ENCODE measurements at places on chromosomes 7 and 10.

DNA sequence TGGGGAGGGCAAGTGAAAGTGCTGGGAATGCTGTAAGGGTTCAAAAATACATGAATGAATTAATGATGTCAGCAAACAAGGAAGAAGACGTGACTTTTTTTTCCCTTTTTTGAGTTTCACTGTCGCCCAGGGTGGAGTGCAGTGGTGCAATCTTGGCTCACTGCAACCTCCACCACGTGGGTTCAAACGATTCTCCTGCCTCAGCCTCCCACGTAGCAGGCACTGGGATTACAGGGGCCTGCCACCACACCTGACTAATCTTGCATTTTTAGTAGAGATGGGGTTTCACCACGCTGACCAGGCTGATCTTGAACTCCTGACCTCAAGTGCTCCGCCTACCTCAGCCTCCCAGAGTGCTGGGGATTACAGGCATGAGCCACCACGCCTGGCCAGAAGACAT, 30.0 kb downstream of the DENND10 start:
- ATAC-seq, result no peak

DNA sequence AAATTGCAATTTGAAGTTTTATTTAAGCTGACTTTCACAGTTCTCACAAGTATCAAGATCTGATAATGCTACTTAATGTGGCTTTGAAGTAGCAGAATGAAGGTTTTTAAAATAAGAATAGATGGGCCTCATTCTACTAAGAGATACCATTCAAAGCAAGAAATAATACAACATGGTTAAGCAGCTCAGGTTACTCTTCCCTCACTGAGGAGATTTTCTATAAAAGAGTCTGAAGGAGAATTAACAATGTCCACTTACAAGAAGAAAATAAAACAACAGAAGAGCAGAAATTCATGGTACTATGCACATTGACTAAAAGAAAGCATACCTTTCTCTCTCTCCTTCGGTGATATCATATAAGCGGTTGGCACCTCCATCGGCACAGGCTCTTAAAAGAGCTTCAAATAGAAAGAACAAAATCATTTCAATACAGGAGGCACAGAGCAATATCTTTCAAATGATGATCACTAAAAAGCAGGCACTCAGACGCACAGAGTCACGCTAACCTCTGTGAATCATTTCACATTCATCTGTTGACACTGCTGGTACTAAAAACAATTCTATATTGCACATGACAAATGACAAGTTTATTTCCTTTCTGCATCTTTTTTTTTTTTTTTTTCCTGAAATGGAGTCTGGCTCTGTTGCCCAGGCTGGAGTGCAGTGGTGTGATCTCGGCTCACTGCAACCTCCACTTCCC, 153.1 kb downstream of the TPK1 start:
- no peak for ATAC-seq

GRCh38 chr10:124381011-124381611, 37.6 kb downstream of the OAT start:
- ATAC-seq, result no peak

GRCh38 chr10:93495654-93496321, 624 bp upstream of the CEP55 start:
- peak; percentile 60 for ATAC-seq

GRCh38 chr10:15121707-15122106, 24.6 kb downstream of the RPP38 start:
- ATAC-seq, result no peak

DNA sequence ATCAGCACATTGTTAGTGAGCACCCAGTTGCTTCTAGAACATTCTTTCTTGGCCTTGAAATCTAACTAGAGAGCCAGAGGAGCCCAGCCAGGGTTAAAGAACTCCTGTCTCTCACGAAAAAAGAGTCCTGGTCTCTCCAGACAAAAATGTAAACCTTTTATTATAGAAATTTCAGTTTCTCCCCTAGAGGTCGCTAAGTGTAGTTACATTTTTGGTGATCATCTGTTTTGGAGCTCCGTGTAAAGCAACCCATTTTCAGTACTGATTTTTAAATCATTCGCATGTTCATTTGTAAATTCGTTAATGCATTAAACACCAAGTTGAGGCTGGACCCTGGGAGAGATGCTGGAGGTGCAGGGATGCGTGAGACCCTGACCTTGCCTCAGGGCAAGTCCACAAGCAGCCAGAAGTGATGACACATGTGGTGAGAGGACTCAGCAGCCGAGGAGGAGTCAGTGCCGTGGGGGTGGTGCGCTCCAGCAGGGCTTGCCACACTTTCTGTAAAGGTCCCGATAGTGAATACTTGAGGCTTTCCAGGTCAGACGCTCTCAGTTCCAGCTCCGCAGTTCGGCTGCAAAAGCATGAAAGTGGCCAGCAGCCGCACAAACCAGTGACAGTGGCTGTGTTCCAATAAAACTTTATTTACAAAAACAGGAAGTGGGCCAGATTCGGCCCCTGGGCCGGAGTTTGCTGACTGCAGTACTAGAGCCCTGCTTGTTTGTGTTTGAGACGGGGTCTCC, 578.6 kb upstream of the FOXK1 start:
- no peak for ATAC-seq

- ATAC-seq, result no peak
Observed at GRCh38 chr7:25839084-25839769, 312.8 kb upstream of the NFE2L3 start.

DNA sequence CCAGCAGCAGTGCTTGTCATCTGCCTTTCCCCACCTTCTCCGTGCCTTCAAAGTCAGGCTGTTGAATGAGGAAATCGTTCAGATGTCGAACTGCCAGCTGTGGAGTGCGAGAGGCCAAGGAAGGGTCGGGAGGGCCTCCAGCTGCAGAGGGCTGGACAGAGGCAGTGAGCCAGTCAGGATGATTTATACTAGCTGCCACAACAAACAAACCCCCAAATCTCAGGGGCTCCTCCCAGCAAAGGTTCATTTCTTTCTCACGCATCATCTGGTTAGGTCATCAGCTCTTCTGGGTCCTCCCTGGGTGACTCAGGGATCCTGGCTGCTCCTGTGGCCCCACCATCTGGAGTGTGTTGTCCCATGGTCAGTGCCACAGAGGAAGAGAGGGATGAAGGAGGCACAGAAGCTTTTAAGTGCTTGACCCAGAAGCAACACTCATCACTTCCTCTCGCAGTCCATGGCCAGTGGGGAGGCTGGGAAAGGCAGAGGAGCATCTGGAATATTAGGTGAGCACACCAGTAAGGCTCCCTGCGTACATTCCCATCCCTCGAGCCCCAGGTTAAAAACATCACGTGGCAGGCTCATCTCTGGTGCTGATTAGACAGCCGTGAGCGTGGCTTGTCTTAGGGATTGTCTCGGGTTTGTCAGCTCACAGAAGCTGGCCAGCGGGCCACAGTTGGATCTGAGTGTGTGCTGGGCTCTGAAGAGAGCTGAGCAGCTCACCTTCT, 140.7 kb downstream of the RGS10 start:
- peak; percentile 94 for ATAC-seq

GRCh38 chr7:117659531-117660011, 179.7 kb downstream of the CFTR start:
- ATAC-seq, result no peak

- no peak for ATAC-seq
Observed at GRCh38 chr7:42922017-42922753, 9.8 kb downstream of the PSMA2 start.

DNA sequence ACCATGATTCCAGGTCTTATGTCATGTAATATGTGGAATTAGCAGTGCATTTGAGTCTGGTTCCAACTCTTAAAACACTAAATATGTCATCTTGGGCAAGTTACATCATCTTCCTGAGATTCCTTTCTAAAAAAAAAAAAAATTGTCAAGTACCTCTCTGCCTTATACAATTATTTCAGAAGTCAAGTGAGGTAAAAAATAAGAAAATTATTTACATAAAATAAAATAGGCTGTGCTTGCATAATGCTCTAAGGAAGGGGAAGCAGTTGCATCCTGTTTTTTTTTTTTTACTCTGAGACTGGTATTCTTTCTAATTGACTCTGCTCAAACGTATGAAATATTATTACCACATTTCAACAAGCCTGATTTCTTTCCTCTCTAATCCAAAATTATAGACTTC, 55.1 kb upstream of the SEMA3A start:
- no peak for ATAC-seq

DNA sequence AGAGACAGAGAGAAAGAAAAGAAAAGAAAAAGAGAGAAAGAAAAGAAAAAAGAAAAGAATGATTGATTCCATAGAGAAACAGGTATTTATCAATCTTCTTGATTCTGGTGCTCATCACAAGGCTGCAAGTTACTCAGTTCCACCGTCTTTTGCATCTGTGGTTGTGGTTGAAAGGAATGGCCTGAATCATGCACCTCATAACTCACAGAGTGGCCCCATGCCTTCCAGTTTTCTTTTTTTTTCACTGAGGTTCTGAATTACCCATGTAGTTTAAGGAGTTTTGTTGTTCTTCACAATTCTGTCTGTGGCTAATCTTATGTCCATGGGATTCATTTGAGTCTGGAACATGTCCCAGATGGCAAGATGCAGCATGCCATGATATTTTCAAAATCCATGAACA, 156.0 kb downstream of the ZNF33B start:
- ATAC-seq, result no peak

- peak; percentile 19 for ATAC-seq
Observed at GRCh38 chr7:65554-65953, 126.8 kb upstream of the FAM20C start.

DNA sequence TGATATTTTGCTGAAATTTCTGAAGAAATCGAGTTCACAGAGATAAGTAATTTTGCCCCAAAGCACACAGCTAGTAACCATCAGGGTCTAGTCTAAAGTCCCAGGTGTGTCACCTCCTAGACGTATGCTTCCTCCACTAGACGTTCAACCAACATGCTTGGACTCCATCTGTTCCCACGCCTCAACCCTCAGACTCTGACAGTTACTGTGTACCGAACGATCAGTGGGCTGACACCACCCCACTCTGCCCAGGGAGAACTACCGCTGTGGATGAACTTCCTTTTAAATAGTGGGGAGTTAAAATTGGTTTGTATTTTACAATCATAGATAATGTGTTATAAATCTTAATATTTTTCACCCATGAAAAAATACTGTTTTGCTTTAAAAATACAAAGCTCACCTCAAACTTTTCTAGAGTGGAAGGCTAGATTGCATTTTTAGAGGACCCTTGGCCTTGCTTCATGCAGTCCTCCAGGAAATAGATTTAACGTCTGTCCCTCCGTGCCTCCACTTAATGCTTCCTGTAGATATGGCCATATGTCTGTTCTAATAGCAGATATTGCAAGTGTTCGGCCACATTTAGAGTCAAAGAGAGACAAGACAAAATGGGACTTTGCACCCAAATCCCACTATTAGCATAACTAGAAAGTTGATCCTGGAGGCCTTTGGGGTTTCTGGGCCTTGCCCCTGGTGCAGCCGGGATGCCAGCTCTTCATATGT, 91.4 kb upstream of the ZPBP start:
- ATAC-seq, result no peak

DNA sequence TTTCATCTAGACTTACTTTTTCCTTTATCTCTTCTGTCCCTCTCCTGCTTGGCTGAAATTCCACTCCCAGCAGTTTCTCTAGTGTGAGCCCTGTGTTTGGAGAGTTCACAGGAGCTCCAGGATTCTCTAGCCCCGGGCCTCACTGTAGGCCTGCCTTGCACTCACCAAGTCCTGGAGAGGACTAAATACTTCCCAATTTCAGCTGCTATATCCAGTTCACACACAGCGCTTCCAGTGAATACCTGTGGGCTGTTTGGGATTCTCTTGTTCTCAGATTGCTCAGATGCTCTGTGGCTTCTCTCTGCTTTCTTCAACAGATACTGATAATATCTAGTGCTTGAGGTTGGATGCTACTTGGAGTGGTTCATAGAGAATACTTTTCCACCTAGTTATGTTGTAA, 46.0 kb downstream of the MINPP1 start:
- no peak for ATAC-seq

DNA sequence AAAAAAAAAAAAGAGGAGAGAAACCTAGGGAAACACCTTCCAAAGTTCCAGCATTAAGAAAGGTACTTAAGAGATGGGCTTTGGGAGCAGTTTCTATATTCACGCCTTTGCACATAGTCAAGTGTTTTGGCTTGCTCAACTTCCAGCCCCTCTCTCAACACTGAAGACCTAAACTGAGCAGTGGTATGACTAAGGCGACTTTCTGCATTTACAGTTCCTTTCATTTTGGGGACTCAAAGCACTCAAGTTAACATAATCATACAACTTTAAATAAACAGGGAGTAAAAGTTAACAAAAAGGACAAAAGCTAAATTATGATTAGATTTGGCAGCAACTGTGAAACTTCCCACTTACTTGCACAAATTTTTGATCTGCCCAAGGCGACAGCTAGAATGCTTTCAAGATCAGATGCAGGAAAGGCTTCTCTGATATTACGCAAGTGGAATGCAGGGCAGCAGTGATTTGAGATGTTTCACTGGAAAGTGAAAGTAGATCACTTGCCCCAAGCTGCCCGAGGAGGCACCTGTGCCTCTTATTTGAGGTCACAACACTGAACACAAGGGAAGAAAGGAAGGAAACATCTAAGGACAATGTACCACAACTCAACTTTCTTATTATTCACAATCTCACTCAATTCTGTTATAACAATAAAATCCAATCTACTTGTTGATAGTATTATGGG, 199.5 kb downstream of the SKAP2 start:
- peak; percentile 41 for ATAC-seq

GRCh38 chr10:14625192-14625631, 149.5 kb downstream of the FAM107B start:
- ATAC-seq, result peak; percentile 96

DNA sequence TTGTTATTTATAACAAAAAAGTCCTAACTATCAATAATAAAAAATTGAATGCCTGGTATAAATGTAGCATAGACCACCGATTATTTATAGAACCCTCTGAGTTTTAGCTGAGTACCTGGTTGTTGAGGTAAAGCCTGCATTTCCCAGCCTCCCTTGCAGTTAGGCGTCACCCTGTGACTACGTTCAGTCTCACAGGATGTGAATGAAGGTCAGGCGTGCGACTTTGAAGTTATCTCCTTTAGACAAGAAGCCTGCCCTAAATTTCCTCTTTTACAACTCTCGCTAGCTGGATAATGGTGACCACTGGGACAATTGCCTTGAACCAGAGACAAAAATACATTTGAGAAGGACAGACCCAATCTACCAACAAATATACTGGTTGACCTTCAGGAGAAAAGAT, 67.5 kb upstream of the TES start:
- ATAC-seq, result no peak

- ATAC-seq, result no peak
Observed at GRCh38 chr10:60316029-60316428, 73.6 kb downstream of the ANK3 start.

- no peak for ATAC-seq
Observed at GRCh38 chr10:56135828-56136227, 225.2 kb downstream of the ZWINT start.

DNA sequence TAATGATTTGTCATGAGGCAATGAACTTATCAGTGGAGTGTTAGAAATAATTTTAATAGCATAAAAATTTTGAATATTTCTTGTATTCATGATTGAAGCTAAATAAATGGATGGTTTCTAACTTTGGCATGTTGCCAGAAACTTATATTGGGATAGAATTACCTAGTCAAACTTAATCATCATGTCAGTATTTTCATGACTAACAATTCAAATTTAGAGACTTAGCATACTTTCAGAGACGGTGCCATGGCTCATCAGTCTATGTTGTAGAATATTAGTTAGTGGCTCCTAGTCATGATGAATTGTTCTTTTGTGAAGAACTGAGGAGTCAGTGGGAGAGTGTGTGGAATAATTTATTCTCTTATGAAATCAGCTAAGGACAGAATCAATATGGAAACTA, 599.6 kb upstream of the POT1 start:
- ATAC-seq, result no peak

- ATAC-seq, result peak; percentile 89
Observed at GRCh38 chr7:37208528-37208927, 240.1 kb downstream of the ELMO1 start.
